ENCODE measurements at places on chromosomes 4 and X. TPM values are rescaled to one million over a fixed set of nuclear protein-coding genes. Genes with fewer than 3 reads are reported as not detected.

MAGEA9B gene
- total RNA-seq: not detected

RRAGB gene
- total RNA-seq: 6.0 TPM

GRCh38 chr4:181756451-181757095 lies 486.6 kb upstream of the TENM3 start:
- peak; percentile 1 for DNase-seq

DNA sequence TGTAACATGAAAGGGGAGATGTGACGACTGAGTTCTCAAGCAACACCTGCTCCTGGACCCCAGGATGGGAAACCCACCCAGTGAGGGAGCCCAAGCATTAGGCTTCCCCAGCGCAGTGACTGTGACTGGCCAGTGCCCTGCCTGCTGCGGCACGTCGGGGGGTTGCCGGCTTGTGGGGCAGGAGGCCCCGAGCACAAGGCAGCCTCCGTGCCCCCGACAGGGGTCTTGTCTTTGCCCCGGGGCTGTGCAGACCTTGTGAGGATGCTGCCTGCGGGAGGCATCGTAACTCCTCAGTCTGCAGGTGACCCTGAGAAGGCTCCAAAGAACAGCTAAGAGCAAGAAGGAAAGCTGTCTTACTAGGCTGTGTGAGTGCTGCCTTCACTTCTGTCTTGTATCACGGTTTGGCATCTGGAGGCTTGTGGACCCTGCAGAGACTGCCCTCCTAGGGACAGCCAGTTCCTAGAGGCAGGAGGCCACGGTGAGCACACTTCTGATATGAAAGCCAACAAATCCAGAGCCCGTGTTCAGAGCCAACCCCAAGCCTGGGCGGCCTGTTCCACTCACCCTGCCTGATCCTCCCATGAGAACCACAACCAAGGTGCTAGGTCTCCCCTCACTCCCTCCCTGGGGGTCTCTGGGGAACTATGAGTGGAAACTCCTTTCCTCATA lies 47.7 kb downstream of the FGFRL1 start:
- DNase-seq: no peak

CXCL11 gene
- 1.9 TPM for total RNA-seq

DNA sequence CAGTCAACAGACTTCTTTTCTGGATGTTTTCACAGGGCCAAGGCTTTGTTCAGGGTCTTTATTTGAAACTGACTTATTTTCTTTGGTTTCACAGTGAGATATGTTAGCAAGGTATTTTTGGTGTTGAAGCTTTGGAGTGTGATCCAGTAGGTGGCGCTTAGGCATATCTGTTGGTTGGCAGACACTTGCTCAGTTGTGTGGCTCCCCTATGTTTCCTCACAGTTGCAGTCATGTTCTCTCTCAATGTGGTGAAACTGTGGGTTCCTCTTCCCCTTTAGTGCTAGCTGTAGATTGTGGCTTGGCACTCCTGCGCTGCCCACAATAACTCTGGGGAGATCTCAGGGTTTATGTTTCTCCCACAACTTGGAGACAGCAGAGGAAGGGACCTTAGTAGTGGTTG lies 460.8 kb downstream of the SLITRK2 start:
- DNase-seq: peak; percentile 40

DNA sequence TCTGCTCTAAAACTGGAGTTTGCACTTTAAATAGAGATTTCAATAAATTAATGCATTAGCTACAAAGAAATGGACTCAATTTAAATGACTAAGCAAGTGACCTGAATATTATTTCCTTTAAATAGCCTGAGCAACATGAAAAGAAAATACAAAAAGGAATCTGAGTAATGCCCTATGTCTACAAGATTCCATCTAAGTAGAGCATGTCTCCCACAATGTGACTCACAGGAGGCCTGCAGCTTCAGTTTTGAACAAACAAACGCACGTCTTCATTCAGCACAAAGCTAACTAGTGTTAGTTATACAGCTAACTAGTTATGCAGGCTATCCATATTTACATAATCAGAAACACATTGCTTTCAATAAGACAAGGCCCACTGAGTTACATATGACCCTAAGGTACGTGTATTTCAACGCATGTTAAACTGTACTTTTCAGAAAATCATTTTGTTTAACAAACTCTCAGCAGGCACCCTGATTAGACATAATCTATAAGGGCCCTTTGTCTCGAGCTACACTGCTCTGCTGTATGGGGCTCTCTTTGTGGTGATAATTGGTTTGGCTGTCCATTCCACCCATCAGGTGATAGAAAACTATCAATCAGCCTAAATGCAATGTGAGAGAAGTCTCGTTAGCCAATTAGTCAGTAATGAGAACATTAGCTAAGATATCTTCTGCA lies 116.5 kb downstream of the MAML3 start:
- no peak for DNase-seq

DNA sequence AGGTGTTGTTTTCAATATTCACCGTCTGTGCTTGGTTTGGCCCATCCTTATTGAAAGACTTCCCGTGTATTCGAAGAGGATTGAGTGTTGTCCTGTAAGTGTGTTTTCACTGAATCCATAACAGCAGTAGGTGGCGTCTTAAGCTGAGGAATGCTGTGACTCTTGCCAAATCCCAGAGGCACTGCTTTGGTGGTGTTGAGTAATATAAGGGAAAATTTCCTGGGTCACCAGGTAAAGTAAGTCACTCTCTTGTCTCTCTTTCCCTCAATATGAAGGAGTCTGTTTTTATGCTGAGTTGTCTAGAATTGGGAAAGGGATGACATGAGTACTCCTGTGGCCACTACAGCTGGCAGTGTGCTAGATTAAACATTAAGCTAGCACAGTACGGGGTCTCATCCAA lies 146.7 kb upstream of the ZXDB start:
- DNase-seq: no peak

TACC3 gene
- total RNA-seq: 120 TPM

- DNase-seq: no peak
Measured at GRCh38 chr4:135840781-135841180, 1639.2 kb upstream of the PABPC4L start.

DNA sequence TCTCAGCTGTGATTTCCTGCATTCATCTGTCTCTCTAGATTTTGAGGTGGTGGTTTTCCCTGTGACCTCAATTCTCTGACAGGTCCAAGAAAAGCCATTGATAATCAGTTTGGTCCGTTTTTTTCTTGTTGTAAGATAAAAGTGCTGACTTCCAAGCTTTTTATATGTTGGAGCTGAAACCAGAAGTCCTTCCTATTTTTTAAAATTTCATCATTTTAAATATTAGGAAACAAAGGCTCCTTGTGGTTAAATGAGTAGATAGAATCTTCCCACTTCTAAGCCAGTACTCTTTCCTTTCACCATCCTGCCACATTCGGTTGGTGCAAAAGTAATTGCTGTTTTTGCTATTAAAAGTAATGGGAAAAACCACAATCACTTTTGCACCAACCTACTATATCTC lies 18.3 kb downstream of the RNF175 start:
- no peak for DNase-seq

DNA sequence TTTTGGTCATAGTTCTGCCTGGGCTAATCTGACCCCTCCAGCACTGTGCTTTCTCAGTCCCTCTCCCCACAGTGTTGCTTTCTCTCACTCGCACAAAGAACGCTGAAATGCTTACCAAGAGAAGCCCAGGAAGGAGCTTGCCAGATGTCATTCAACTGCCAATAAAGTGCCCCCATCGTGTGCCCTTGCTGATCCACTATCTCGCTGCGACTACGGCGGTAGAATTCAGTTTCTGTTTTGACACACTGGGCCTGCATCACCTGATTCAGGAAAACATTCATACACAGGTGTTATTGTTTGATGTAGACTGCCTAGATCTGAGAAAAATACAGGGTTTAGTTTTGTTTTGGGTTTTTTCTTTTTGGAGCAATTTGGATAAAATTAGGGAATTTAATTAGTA lies 121.2 kb downstream of the MANBA start:
- DNase-seq: no peak

GRCh38 chr4:182916483-182917181 lies 554 bp downstream of the DCTD start:
- peak; percentile 50 for DNase-seq

- no peak for DNase-seq
Measured at GRCh38 chrX:37357436-37357835, 8.3 kb downstream of the PRRG1 start.

- no peak for DNase-seq
Measured at GRCh38 chrX:97895751-97896150, 1012.0 kb downstream of the RPA4 start.

- no peak for DNase-seq
Measured at GRCh38 chrX:109936114-109936513, 66.8 kb upstream of the TMEM164 start.

DNA sequence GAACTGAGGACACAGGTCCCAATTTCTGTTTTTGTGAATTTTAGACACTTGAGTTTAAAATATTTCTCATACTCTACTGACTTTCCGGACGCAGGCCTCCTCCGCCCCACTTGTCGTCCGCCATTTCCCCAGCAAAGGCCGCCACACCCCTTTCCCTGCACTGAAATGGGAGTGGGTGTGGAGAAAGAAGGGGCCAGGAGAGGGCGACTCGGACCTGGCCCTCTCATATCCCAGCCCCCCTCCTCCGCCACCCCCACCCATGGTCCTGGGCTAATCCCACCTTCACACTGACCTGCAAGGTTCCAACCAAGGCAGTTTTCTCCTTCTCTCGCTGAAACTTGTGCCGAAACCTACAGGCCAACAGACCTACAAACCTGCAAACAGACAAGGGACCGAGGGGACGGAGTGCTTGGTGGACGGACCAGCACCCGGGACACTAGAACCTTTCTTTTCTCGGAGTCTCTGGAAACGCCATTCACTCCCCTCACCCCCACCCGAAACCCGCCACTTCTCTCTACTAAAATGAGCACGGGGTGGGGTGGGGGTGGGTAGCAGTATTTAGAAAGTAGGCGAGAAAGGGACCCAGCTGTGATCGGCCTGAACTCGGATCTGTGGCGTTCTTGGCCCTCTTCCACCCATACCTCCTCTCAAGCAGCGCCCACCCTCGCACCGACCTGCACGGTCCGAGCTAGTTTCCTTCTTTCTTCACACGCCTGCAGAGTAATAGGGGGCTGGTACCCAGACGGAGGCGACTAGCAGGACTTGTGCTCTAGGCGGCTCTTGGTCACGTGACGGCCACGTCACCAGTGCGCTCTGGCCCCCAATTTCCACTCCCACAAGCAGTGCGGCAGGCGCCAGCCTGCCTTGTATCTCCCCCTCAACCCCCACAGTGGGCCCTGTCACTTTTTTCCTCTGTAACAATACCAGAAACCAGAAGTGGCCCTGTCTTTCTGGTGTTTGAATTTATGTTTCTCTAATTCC lies at the start of gene ARMCX6:
ARMCX6 (minus strand) TSS at position 790 of the 981 bp plus-strand sequence. CDS start 1,380 bp downstream, outside the sequence.
- DNase-seq: peak; percentile 68

AKAP14 gene
- total RNA-seq: 2.5 TPM

GRCh38 chrX:34546366-34546765 lies 110.7 kb downstream of the TMEM47 start:
- DNase-seq: no peak
